Activated T-helper 1 cell treated with anti-CD3 and anti-CD28 coated beads, Interleukin-2, amount 50 U/mL, for 16 hours (primary cell): ENCODE measurements at places on chromosomes 13 and 19.

- no peak for DNase-seq
These were observed 14.1 kb downstream of the CEBPG start for GRCh38 chr19:33387351-33388230.

DNA sequence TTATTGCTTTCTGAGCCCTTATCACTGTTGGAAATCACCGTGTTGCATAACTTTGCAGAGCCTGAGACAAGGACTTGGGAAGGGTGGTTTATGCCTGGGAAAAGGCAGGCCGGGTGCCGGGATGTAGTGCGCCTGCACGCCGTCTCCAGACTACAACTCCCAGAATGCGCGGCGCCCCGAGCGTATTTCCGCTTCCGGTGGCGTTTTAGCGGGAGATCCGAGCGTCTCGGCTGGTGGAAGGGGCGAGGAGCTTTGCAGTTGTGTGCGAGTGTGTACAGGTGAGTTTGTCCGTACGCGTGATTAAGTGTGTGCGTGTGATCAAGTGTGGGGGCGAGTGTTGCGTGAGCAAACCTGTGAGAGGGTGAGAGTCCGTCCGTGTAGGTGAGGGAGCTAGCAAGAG, 75.4 kb downstream of the PEG3 start:
- DNase-seq: no peak

GRCh38 chr13:31927219-31927653, 104.3 kb upstream of the FRY start:
- no peak for DNase-seq

DNA sequence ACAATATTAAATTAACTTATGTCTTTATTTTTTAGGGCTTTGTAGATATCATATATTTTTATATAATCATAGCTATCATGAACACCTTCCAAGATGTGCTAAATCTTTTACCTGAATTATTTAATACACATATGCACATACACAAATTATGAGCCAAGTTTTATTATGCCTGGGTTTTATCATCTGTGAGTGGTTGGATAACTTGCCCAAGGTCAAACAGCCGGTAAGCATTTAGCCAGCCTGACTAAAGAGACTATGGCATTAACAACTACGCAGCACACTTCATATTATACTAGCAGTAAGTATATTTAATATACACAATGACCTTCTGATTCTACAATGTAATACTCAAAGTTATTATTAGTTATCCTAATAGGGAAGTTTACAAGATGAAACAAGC, 132.7 kb downstream of the FREM2 start:
- DNase-seq: no peak
